Right ventricle myocardium superior (tissue), 1 donor: ENCODE measurements at places on chromosomes 2 and 18. TPM values are rescaled to one million over a fixed set of nuclear protein-coding genes. Genes with fewer than 3 reads are reported as not detected.

CFC1 gene
- not detected for total RNA-seq

TEKT4 gene
- total RNA-seq = not detected

SERPINB4 gene
- not detected for total RNA-seq

SAG gene
- total RNA-seq = not detected

TBR1 gene
- not detected for total RNA-seq

TRIM43 gene
- not detected for total RNA-seq

C1QL2 gene
- not detected for total RNA-seq

CRYGD gene
- total RNA-seq = not detected

GRCh38 chr2:207182911-207183310, 17.2 kb upstream of the KLF7 start:
- no peak for DNase-seq

DNA sequence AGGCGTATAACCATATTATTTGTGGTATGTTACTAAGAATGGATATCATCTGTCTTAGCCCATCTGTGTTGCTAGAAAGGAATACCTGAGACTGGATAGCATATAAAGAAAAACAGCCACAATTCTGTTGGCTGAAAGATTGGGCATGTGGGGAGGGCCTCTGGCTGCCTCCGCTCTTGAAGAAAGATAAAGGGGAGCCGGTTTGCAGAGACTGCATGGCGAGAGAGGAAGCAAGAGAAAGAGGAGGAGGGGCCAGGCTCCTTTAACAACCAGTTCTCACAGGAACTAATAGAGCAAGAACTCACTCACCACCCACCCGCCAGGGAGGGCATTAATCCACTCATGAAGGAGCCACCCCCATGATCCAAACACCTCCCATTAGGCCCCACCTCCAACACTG, 29.2 kb upstream of the UXS1 start:
- no peak for DNase-seq

GRCh38 chr2:127014630-127015029, 92.3 kb downstream of the BIN1 start:
- no peak for DNase-seq

DNA sequence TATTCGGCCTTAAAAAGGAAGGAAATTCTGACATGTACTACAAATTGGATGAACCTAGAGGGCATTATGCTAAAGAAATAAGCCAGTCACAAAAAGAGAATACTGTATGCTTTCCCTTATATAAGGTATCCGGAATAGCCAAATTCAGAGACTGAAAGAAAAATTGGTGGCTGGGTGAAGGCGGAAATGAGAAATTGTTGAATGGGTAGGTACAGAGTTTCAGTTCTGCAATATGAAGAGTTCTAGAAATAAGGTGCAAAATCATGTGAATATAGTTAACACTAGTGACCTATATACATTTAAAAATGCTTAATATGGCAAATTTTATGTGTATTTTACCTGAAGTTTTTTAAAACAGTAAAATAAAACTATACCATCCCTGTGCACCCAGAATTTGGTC, 43.1 kb downstream of the RMP24 start:
- no peak for DNase-seq

DNA sequence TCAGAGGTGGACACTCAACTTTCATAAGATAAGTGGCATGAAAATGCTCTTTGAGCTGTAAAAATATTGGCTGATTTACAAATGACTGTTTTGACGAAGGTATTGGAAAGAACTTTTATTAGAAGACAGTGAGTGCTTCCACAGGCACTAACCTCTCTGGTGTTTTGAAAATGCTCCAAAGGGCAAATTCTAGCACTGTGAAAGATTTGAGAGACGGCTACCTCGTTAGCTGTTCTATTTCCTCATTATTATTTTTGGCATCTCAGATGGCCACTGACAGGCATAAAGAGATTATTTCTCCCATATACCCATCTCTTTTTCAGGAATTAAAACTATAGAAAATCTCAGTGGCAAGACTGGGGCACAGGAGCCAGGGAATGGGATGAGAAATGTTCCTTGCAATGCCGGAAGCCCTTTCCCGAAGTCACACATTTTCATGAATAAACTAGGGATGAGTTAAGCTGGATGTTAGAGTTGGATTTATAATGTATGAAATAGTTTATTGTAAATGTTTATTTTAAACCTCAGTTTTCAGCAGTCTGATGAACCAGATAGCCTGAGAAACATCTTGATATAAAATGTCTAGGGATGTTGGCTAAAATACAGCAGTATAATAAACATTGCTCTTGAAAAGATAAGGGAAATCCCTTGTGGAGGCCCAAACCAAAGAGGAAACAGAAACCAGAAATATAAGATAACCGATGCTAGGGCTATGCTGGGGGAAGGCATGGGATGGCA, 175.7 kb downstream of the ASB1 start:
- DNase-seq = no peak

- DNase-seq = no peak
Observed at GRCh38 chr18:48215876-48216638, 193.1 kb downstream of the ZBTB7C start.

DNA sequence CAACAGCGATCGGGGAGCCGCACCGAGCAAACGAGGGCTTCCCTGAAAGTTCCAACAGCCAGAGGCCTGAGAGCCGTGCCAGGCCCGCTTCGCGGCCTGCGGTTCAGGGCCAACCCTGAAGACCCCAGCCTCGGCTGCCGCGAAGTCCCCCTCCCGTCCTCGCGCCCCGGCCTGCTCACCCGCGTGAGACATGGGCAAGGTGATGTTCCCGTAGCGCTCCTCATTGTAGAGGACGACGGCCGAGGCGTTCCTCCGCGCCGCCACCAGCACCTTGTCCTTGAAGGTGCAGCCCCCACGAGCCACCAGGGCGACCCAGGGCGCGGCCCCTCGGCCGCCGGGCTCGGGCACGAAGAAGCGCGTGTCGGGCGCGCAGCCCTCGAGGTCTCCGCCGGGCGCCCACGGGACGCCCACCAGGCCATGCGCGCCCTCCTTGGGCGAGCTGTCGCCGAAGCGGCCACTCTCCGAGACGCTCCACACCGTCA, 510 bp downstream of the RNF149 start:
- DNase-seq = no peak

GRCh38 chr2:143489145-143489544, 359.9 kb downstream of the ARHGAP15 start:
- DNase-seq = no peak

- DNase-seq = peak; percentile 48
Observed at GRCh38 chr18:21241301-21242048, 557 bp upstream of the GREB1L start.

DNA sequence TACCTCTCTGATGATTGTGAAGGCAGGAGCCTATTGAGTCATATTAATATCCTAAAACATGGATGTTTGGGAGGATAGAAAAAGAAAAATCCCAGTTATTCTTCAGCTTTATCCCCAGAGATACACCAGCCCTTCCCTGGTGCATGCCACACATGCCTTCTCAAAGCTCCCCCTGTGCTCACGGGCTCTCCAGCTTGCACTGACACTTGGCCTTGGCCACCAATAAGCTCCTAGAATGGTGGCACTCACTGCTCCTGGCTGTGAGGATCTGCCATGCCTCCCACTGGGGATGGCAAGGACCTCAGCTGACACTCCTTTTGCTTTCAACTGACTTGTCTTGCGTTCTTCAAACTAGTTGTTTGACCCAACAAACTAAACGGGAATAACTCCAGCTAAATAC, 15.9 kb downstream of the SLC14A1 start:
- DNase-seq = no peak

GRCh38 chr18:5439986-5440696, 103.7 kb downstream of the EPB41L3 start:
- DNase-seq = no peak

DNA sequence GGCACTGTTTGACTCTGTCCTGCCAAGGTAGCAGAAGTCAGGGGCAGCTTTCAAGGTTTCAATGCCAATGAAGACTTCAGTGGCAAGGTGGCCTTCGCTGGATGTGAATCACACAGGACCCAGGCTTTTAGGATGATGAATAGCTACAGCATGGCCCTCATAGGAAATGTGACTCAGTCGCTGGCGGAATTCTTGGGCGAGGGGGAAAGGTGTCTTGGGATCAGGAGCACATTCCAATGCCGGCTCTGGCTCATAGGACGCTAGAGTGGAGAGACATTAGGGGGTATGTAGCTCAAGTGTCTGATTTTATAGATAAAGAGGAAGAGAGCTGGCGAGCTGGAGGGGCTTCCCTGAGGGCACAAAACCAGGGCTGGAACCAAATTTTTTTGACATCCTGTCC, 68.6 kb downstream of the SMIM21 start:
- no peak for DNase-seq

DNA sequence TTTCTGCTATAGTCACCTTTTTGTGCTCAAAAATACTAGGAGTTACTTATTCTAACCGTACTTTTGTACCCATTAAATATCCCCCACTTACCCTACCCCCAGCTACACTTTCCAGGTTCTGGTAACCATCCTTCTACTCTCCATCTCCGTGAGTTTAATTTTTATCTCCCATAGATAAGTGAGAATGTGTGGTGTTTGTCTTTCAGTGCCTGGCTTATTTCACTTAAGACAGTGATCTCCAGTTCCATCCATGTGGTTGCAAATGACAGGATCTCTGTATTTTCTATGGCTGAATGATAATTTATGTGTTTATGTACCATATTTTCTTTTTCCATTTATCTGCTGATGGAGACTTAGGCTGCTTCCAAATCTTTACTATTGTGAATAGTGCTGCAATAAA, 323.3 kb downstream of the ZNF804A start:
- DNase-seq = no peak

- no peak for DNase-seq
Observed at GRCh38 chr18:67932271-67932670, 415.8 kb upstream of the DSEL start.

DNA sequence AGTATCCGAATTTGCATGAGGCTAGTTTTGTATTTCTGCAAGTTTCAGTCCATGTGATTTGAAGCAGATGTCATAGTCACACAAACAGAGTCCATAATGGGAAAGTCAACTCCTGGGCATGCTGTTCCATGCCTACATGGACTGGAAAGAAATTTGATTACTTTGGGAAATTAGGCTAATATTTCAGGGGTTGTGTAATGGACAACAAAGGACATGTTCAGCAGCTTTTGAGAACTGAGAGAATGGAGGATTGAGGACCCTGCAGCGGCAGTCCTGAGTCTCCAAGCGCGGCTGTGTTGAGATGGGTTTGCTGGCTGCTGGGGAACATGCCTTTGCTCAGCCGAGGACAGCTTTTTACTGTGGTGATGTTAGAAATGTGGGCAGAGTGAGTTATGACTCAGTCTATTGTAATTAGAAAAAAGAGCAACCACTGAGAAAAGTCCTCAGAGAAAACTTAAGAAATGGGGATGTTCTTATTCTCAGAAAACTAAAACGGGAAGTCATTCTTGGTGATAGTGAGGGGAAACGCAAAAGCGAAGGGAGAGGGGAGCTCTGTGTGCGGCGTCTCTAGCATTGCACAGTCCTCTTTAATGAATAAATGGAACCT, 149.2 kb downstream of the FAM210A start:
- no peak for DNase-seq

- DNase-seq = peak; percentile 36
Observed at GRCh38 chr2:10419553-10420257, 28.4 kb downstream of the ODC1 start.

GRCh38 chr18:52510139-52510538, 170.1 kb downstream of the DCC start:
- DNase-seq = no peak
